ENCODE measurements at places on chromosomes 16 and 17.

DNA sequence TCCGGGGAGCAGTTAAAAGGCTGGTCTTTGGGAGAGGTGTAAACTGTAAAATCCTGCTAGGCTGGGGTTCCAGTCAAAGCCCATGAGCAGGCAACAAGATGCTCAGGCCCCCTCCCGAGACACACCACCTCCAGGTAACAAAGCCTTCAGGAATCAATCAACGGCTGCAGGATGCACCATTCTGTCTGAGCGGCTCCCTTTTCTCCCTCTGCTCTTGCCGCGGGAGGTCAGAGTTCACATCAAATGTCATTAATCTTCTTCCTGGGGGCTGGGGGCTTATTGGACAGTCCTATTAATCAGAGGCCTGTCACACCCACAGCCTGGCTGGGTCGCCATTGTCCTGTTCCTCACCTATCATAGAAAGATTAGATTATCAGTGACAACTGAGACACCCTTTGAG is 11.9 kb upstream of the CCDC182 start:
- DNase-seq = no peak

- peak; percentile 14 for DNase-seq
These were observed 68.0 kb downstream of the AMFR start for GRCh38 chr16:56357241-56357764.

DNA sequence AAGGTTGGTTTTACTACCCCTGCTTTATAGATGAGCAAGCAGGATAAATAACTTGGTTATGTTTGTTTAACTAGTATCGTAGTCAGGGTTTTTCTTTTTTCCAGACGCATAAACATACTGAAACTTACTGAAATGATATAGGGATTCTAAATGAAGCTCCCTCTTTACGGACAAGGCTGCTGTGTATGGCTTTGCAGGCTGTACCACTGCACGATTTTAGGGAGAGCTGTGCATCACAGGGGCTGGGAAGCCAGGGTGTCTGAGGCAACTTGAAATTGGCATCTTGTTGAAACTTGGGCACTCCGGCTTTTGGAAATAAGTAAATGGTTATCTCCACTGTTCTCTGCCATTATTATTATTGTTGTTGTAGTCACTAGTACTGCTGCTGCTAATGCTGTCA is 218.1 kb upstream of the CDH8 start:
- DNase-seq = no peak

DNA sequence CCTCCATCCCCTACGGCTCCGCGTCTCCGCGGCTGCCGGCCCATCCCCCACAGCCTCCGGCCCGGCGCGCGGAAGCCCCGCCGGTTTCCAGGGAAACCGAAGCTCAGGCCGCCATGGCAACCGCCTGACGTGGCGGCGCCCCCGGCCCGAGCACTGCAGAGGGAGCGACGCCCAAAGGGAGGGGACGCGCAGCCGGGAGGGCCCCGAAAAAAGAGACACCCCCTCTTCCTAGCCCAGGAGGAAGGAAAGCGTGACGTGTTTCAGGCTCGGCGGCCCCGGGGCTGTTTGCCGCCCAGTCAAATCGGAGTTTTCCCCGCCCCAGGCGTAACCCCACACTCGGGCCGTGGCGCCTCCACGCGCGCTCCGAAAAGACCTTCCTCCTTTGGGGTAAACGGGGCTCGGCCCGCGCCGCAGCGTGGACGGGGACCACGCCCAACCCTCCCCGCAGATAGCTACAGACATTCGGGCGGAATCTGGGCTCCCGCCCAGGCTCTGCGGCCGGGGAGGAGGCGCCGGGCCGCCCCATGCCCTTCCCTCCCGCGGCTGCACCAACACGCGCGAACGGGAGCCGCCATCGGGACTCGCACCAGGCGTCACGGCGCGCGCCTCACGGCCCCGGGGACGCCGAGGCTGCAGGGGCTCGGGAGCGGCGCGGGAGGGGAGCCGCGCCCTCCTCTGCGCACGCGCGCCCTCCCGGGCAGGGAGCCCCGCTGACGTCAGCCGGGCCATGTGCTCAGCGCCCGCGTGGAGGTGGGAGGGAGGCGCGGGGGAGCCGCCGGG is 7.5 kb downstream of the MNT start:
- DNase-seq = peak; percentile 93

- DNase-seq = no peak
These were observed 30.4 kb downstream of the ABCC1 start for GRCh38 chr16:15979801-15980200.

DNA sequence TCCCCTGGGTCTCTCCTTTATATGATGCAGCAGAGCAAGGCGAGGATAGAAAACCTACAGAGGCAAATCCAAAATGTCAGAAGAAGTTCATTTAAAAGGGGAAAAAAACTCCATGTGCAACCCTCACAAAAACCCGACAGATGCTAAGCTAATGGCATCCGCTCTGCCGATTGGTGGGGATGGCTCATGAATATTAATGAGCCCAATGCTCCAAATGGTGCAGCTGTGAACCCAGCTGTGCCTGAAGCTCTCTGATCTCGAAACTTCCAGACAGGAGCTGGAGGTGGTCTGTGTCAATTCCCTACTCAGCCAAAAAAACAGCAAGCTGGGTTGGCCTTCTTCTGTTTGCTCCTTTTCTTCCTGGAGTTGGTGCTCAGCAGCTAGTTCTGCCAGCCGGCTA is 15.5 kb downstream of the SNX11 start:
- DNase-seq = no peak

GRCh38 chr17:73498886-73499554 is 145.2 kb downstream of the SDK2 start:
- DNase-seq = no peak

DNA sequence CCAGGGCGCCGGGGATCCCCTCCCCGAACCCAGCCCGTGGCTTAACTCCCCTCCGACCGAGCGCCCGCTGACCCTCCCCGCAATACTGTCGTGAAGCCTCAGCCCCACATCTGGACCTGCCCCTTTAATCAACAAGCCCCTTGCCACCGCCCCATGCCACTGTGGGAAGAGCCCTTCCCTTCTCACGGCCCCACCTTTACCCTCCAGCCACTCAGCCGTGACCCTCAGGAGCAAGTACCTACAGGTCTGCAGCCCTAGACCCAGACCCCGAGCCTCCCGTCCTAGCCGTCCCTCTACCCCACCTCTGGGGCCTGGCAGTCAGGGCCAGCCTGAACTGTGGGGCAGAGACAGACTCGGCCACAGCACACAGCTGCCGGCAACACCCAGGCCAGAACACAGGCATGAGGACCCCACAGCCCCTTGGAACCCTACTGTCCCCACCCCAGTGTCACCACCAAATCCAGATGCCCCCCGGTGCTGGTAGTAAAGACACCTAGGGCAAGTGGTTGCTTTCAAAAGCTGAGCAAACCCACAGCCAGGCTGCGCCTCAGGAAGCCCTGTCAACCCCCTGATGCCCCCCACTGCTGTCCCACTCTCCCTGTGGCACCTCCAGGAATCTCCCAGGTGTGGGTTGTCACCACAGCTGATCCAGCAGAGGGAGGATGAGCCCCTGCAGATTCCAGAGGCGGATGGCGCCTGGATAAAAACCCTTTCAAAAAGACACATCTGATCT is 1.4 kb downstream of the NXPH3 start:
- DNase-seq = no peak

GRCh38 chr17:48307255-48307654 is 122.8 kb downstream of the SKAP1 start:
- DNase-seq = no peak

DNA sequence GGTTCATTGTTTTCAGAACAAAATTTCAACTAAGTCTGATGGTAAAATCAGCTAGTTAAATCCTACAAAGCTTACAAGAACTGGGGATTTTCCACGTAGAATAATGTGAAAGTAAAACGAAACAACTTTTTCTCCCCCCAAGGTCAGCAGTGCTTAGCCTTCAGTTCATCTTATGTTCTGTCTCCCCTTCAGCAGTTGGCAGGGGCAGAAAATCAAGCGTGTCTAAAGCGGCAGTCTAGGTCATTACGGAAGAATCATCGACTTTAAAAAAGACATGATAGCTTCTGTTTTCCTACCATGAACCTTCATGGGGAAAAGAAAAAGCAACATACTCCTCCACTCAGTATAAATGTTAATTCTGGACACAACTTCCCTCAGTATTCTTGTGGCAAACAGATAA is 50.7 kb downstream of the GNA13 start:
- DNase-seq = no peak

DNA sequence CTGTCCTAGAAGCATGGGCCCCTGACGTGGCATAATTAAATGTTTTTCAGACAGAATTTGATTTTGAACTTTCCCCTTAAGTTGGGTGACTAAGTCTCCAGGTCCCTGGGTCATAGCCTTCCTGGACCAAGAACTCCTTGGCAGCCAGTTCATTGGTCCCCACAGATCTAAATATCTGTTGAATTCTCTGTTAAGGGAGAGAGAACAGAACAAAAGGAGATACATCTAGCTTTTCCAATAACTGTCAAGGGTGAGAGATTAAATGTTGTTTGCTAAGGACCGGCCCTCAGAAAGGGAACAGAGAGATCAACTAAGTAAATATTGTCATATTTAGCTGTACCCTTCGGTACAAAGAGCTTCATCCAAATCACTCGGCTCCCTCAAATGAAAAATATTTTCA is 78.2 kb upstream of the NOL11 start:
- no peak for DNase-seq

DNA sequence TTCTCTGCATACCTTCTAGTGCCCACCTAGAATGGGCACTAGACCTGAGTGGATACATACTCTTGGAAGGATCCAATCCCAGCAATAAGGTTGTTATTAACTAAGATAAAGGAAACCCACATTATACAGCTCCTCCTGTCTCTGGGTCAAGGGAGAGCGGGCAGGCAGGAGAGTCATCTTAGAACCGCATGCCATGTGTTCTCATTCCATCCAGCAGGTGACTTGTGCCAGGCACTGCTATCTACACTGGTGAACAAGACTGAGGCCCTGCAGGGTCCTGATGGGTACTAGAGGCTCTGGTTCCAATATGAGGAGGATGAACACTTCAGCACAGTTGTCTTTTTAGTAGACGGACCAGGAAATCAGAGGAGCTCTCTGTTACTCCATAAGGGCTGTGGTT is 5.9 kb upstream of the CD300H start:
- no peak for DNase-seq

GRCh38 chr17:56633681-56634080 is 40.2 kb downstream of the NOG start:
- DNase-seq = no peak

- no peak for DNase-seq
These were observed 216.4 kb downstream of the KATNIP start for GRCh38 chr16:27766236-27766925.

DNA sequence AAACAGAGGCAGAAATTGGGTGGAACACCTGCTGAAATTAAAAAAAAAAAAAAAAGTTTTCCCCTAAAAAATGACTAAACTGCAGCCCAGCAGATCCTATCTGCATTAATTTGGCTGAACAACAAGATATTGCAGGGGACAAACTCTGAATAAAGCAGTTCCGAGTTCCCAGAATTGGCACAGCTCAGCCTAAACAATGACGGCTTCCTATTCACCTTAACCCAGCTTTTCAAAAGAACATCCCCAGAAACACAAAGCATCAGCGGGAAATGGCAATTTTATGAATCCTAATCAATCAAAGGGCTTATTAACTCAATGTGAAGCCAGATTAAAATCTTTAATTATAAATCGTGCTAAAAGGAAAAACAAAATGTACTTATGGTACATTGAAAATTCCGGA is 497.8 kb upstream of the ZFHX3 start:
- DNase-seq = no peak

DNA sequence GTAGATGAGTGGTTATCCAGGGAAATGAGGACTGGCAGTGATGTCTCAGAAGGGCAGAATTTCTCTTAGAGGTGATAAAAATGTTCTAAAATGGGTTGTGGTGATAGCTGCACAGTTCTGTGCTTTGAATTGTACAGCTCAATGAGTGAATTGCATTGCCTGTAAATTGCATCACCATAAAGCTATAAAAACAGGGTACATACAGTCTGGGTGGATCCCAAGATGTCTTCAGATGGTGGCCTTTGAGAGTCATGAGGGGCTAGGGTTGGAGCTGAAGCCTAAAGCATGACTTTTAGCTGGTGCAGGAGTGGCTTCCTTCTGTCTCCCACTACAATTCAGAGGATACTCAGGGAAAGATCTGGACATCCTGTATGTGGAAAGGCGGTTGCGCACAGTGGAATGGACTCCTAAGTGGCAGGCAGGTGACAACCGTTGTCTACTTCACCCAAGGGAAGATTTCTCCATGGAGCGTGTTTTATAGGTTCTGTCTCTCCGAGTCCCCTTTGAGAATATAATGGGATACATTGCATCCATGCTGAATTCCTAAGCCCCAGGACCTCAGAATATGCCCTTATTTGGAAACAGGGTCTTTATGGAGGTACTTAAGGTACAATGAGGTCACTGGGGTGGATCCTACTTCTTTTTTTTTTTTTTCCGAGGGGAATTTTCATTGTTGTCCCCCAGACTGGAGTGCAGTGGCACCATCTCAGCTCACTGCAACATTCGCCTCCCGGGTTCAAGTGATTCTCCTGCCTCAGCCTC is 1.6 kb upstream of the IL32 start:
- DNase-seq = no peak

Data from naive thymus-derived CD8-positive, alpha-beta T cell (primary cell).